ENCODE measurements at places on chromosomes 13 and 19. TPM values are rescaled to one million over a fixed set of nuclear protein-coding genes. Genes with fewer than 3 reads are reported as not detected.

DNA sequence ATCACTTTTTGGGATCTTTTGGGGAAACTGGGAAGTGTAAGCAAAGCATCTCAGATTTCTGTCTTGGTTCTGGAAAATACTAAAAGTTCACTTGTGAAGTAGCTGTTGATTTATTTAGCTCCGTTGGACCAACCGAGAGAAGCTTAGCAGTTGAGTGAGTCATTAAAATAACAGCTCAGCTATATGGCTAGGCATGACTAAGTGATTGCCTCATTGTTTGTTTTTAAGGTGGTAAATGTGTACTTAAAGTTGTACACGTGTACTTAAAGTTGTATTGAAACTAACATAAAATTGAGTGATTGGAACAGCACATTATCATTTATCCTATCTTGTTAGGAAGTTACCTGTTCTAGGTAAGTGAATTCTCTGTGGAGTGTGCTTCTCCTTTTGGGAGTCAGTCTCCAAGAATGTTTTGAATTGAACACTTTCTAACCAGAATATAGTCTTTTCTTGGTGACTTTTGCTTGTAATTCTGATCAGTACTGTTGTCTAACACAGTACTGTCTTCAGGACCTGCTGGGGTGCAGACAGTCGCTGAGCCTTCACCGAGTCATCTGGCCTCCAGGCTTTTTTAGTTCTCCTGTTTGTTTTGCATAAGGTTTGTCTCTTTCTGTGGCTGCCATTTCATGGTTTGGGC is 2.9 kb upstream of the DCUN1D2 start:
- DNase-seq, result peak; percentile 25

Gene DOHH
- total RNA-seq, result 20.8 TPM

- no peak for DNase-seq
Observed at GRCh38 chr13:113077953-113078901, 27.4 kb upstream of the F7 start.

- no peak for DNase-seq
Observed at GRCh38 chr19:38706792-38707511, 37.3 kb downstream of the CAPN12 start.

Gene PSPN
- total RNA-seq, result 0.35 TPM

DNA sequence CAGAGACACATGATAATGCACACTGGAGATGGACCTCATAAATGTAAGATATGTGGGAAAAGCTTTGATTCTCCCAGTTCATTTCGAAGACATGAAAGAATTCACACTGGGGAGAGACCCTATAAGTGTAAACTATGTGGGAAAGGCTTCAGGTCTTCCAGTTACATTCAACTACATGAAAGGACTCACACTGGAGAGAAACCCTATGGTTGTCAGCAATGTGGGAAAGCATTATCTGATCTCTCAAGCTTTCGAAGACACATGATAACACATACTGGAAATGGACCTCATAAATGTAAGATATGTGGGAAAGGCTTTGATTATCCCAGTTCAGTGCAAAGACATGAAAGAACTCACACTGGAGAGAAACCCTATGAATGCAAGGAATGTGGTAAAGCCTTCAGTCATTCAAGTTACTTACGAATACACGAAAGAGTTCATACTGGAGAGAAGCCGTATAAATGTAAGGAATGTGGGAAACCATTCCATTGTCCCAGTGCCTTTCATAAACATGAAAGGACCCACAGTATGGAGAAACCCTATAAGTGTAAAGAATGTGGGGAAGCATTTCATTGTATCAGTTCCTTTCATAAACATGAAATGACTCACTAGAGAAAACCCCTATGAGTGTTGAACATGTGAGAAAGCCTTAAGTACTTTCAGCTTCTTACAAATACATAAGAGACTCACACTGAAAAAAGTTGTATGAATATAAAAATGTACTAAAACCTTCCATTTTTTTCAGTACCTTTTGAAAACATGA is 14.7 kb downstream of the ZNF441 start:
- no peak for DNase-seq

DNA sequence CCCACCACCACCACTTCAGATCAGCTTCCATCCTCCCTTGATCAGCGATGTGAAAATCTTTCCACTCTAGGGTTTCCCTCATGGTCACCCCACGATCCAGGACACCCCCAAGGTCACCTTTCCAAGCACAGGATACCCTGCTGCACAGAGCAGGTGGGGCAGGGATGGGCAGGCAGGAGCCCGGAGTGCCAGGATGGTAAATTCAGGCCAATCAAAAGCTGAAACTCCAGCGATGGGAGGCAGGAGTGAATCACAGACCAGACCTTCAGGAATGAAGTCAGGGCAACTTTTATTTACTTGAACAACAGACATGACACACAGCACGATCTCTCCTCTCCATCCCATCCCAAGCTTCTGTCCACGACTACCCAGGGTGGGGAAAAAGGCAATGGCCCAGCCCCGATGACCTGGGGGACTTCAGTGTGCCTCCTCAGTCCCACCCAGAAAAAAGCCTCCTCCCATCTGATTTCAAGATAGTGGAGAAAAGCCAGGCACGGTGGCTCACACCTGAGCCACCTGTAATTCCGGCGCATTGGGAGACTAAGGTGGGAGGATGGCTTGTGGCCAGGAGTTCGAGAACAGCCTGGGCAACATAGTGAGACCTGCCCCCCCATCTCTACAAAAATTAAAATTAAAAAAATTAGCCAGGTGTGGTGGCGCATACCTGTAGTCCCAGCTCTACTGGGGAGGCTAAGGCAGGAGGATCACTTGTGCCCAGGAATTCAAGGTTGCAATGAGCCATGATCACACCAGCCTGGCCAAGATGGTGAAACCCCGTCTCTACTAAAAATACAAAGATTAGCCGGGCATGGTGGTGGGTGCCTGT is 39.2 kb downstream of the ZSWIM4 start:
- peak; percentile 75 for DNase-seq

Gene FSD1
- not detected for total RNA-seq

DNA sequence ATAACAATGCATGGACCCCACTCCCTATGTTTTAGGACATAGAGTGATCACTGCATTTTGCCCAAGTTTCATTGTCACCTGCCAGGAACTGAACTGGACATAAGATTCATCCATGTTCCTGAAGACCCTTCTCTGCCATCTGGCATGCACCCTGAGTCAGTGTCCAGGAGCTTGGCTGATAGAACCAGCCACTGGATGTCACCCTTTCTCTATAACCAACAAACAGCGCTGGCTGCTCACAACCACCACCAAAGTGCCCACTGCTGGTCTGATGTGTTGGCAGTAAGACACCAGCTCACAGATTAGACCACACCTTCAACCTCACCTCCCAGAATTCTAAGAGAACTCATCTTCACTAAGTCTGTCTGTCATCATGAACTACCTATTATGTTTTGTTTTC is 333.4 kb downstream of the ITGBL1 start:
- DNase-seq, result peak; percentile 28

Gene ZNF763
- total RNA-seq, result 0.22 TPM

Gene CACNG6
- total RNA-seq, result not detected

- DNase-seq, result no peak
Observed at GRCh38 chr13:113488283-113488682, 2.2 kb downstream of the DCUN1D2 start.

- no peak for DNase-seq
Observed at GRCh38 chr13:110907951-110908898, 6.6 kb downstream of the ANKRD10 start.

Gene SPACA4
- not detected for total RNA-seq

GRCh38 chr19:48368936-48369335 is 4.8 kb downstream of the SYNGR4 start:
- DNase-seq, result no peak

Gene ERICH4
- total RNA-seq, result not detected

- peak; percentile 53 for DNase-seq
Observed at GRCh38 chr19:35756377-35757230, at the start of gene HSPB6. Gene HSPB6 (minus strand): TSS chr19:35757029. CDS start chr19:35757008, 21 bp downstream.

DNA sequence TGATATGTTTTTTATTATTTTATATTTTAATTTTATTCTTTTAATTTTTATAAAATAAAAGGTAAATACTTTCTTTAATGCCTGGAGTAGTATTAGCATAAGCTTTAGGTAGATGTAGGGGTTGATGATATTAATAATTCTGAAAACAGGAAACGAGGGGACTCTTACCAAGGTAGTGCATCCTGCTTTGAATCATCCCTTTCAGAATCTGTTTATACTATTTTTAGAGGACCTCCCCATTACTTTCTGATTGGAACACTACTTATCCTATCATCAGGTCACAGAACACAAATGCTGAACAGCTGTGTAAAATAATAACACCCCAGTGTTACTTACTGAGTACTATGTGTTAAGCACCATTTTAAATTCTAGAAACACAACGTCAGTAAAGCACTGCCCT is 27.3 kb downstream of the COG6 start:
- no peak for DNase-seq

GRCh38 chr13:75996582-75996981 is 360.5 kb downstream of the LMO7 start:
- no peak for DNase-seq

- DNase-seq, result no peak
Observed at GRCh38 chr19:6060600-6061375, 49.5 kb downstream of the RFX2 start.

DNA sequence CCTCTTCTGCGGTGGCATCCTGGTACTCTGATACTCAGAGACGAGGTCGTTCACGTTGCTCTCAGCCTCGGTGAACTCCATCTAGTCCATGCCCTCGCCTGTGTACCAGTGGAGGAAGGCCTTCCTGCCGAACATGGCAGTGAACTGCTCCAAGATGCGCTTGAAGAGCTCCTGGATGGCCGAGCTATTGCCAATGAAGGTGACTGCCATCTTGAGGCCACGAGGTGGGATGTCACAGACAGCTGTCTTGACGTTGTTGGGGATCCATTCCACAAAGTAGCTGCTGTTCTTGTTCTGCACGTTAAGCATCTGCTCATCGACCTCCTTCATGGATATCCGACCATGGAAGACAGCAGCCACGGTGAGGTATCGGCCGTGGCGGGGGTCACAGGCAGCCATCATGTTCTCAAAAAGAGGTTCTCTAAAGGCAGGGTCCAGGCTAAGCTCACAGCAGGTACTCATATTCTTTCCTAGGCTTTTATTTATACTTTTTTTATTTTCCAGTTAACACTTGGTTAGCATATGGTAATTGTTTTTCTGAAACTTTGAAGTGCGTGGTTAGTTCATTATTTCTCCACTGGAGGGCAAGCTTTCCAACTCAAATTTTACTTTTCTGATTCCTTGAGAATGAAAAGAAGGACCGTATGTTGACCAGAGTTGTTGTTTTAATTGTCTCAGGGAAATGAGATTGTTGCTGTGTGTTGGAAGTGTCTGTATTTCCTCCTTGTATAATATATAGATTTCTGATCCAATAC is 72.4 kb upstream of the RGCC start:
- no peak for DNase-seq

- DNase-seq, result no peak
Observed at GRCh38 chr13:51396352-51396751, 56.5 kb downstream of the INTS6 start.

GRCh38 chr13:113035213-113035800 is 66.3 kb downstream of the MCF2L start:
- DNase-seq, result no peak

DNA sequence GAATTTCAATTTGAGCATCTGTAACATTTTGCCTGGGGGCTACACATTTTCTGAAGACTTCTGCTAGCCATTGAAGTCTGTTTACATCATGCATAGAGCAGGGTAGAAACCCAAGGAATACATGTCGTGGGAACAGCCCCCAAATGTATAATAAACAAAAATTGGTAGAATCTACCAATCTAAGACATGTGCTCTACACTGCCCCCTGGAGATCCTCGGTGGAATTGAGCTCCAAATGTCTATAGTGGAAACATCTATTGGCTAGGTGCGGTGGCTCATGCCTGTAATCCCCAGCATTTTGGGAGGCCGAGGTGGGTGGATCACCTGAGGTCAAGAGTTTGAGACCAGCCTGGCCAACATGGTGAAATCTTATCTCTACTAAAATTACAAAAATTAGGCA is 57.3 kb downstream of the MBD3L2B start:
- DNase-seq, result no peak

GRCh38 chr19:10553943-10554381 is 10.3 kb downstream of the ATG4D start:
- no peak for DNase-seq

Gene PSG6
- total RNA-seq, result not detected

Gene MUC16
- total RNA-seq, result not detected

Gene EVI5L
- 21.4 TPM for total RNA-seq

Gene CYP4F8
- not detected for total RNA-seq

DNA sequence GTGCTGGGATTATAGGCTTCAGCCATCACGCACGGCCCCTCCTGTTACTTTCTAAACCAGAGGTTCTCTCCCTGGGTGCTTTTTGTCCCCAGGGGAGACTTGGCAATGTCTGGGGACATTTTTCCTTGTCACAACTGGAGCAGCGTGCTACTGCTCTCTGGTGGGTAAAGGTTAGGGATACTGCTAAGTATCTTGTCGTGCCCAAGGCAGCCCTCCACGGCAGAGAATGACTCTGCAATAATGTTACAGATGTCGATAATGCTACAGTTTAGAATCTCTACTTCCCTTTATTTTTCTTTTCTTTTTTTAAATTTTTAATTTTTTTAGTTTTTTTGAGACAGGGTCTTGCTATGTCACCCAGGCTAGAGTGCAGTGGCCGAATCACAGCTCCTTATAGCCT is 38.0 kb downstream of the ADGRE1 start:
- no peak for DNase-seq

- no peak for DNase-seq
Observed at GRCh38 chr13:99749271-99750019, 222.1 kb downstream of the ZIC5 start.

DNA sequence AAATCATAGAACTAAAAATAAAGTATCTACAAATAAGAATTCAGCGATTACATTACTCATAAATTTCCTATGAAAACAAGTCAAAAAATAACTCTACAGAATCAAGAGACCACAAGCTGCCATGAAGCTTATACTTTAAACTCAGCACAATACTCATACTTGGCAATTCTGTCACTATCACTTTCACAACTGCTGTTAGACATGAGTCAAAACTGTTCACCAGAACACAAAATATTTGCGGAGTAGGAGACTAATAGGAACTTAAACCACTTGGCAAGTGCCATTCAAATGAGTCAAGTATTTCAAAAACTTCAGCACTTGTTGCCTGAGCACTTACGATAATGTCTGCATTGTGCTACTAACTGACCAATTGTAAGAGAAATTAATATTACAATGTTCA is 387.8 kb upstream of the GPC6 start:
- peak; percentile 13 for DNase-seq

- DNase-seq, result no peak
Observed at GRCh38 chr13:56861476-56861875, 279.2 kb upstream of the PRR20A start.

- no peak for DNase-seq
Observed at GRCh38 chr13:101499406-101499805, 46.9 kb downstream of the ITGBL1 start.

All from MG63 (cell line).